ENCODE measurements at places on chromosomes 16 and 17. TPM values are rescaled to one million over a fixed set of nuclear protein-coding genes. Genes with fewer than 3 reads are reported as not detected.

DNA sequence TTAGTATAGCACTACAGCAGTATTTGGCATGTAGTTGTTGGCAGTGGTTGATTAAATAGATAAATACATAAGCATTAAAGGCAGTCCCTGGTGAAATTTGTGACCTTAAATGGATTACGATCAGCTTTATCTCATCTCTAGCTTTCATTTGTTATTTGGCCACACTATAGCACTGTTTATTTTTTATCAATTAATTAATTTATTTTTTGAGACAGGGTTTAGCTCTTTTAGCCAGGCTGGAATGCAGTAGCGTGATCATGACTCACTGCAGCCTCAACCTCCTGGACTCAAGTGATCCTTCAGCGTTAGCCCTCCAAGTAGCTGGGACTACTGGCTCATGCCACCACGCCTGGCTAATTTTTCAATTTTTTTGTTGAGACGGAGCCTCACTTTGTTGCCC lies 18.7 kb upstream of the ARHGAP17 start:
- no peak for DNase-seq

The MYH10 gene
- total RNA-seq: 31.5 TPM

- DNase-seq: no peak
These were observed 30.3 kb downstream of the IRF8 start for GRCh38 chr16:85929259-85929721.

DNA sequence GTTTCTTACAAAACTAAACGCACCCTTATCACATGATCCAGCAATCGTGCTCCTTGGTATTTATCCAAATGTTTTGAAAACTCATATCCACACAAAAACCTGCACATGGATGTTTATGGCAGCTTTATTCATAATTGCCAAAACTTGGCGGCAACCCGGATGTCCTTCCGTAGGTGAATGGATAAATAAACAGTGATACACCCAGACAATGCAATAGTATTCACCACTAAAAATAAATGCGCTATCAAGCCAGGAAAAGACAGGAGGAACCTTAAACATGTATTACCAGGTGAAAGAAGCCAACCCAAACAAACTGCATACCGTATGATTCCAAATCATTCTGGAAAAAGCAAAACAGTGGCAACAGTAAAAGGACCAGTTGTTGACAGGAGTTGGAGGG lies 10.0 kb downstream of the SPATA32 start:
- no peak for DNase-seq

DNA sequence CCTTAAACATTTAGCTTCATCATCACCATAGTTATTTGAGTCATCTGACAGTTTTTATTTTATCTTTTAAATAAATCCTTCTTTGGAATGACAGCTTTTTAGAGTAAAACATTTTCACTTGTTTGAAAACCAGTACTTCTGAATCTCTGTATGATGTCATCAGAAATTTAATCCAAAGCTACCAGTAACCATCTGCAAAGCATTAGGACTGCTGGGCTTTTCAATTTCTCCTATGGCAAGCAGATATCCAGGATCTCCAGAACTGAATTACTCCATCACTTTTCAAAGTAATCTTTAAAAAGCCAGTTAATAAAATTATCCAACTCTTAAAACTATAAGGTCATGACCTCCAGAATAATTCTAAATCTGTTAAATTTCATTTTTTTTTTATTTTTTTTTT lies 51.5 kb downstream of the CHCT1 start:
- DNase-seq: no peak

The CRISPLD2 gene
- 23.5 TPM for total RNA-seq

DNA sequence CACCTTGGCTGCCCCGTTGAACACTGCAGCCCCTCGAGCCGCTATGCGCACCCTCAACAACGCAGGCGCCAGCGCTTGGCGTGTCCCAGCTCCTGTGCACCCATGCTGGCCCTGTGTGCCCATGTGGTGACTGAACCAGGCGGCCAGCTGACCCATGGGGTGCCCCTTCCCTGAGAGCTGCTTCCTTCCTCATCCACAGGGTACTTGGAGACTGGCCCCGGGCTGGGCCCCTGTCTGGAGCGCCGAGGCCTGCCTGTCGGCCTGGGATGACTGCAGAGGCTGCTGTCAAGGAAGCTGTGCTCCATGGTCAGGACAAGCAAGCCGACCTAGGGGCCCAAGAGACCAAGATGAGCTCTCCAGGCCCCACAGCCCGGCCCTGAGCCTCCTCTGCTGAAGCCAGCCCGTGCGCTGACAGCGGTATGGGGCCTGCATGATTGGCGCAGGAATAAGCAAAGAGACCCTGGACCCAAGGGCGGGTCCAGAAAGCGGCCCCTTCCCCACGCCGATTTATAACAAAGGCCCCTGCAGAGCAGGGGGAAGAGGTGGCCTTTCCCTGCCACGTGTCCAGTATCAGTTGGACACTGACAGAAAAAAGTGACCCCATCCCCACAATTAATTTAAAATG lies 21.6 kb upstream of the BAHCC1 start:
- DNase-seq: no peak

GRCh38 chr17:15958484-15958854 lies 13.5 kb downstream of the ADORA2B start:
- no peak for DNase-seq

GRCh38 chr16:30748634-30749445 lies 615 bp downstream of the PHKG2 start:
- DNase-seq: peak; percentile 68

- no peak for DNase-seq
These were observed 162.5 kb upstream of the CNTNAP4 start for GRCh38 chr16:76114681-76115080.

The ADAP2 gene
- 7.6 TPM for total RNA-seq

The KRT23 gene
- total RNA-seq: not detected

DNA sequence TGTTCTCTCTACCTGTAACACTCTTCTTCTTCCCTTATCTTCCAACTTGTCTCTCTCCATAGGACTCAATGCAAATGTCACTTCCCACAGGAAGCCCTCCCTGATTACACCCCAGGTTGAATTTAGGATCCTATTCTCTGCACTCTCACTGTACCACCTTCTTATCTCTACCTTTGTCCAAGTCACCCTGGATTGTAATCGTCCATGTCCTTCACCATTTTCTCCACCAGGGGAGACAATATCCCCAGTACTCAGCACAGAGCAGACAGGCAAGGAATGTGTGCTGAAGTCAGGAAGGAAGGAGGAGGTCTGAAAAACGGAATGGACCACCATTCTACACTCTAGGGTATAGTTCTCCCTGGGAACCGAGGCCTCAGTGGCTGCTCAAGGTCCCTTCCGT lies 14.2 kb downstream of the C16orf82 start:
- DNase-seq: no peak

DNA sequence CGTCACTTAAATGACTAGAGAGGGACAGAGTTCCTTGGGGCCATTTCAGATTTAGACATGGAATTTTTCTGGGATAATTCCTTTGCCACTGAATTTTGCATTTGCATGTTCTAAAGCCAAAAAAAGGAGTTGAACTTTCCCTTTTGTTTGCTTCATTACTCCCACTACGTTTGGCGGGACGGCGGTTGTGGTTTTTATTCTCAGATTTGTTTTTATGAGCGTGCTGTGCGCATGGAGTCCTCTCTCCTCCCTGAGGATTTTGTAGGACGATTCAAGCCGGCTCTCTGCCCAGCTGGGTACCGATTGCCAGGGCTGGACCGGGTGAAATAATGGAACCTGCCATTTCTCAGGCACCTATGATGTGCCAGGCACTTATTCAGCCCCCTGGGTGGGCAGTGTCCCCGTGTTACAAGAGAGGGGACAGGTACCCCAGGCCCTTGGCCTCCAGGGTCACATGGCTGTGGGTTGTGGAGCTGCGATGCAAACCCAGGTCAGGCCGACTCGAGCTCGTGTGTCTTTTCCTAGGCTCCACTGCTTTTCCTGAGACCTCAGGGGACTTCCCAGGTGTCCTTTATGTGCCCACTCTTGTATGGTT lies 18.8 kb downstream of the CMIP start:
- DNase-seq: no peak

- DNase-seq: no peak
These were observed 97.0 kb downstream of the MRTFB start for GRCh38 chr16:14168146-14168545.

The CTF1 gene
- total RNA-seq: 6.5 TPM

The CAVIN1 gene
- 200 TPM for total RNA-seq

DNA sequence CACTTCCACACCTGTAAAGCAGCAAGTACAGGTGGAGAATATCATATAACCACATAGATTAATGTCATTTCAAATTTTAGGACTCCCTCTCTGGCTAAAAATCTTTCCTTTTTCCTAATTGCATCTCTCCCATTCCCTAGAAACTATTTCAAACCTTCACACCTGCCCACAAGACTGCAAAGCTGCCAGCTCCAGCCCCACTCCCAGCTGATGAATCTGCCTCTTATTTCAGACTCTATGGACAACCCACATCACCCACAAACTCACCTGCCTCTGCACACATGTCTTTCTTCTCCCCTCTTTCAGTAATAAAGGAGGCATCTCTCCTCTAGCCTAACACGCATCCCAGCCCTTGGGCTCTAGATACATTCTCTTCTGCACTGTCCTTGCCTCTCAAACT lies 315.1 kb downstream of the GRIN2A start:
- no peak for DNase-seq

The BCL6B gene
- 12.6 TPM for total RNA-seq

DNA sequence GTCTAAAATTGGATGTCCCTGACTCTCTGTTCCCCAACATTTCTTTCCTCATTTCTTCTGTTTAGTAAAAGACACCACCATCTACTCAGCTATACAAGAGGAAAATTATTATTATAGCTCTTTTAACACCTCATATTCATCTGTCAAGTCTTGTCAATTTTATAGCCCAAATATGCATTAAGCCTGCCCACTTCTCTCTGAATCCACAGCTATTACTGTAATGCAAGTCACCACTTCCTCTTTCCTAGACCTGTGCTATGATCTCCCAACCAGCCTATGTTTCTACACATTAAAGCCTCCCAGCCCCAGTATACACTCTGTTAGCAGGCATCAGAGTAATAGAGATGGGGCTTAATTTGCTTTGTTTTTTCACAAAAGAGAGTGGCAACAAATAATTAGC lies 252.9 kb downstream of the GRIN2A start:
- DNase-seq: no peak

DNA sequence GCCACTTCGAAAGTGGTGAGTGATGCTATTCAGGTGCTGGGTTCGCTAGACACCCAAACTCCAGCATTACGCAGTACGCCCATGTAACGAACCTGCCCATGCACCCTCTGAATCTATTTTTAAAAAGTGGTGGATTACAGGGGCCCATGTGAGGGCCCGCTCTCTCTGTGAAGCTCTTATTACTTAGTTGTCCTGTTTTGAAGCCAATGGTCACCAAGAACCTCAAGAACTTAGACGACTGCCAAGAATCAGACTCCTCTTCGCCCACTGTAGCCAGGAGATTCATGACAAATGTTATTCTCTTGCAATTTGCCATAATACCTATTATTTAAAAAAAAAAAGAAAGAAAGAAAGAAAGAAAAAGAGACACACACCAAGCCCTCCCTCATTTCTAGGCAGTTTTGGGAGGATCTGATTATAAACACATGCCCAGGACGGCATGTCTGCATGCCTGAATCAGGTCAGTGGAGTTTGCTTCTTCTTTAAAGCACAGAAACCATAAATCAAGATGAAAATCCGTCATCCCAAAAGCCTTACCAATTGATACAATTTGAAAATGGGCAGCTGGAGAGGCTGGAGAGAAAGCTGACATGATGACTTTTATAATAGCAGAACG lies 108.6 kb downstream of the IRX3 start:
- DNase-seq: no peak

- peak; percentile 68 for DNase-seq
These were observed 55.3 kb downstream of the WDR45B start for GRCh38 chr17:82592767-82593589.

- no peak for DNase-seq
These were observed 9.7 kb downstream of the ENPP7 start for GRCh38 chr17:79740413-79740812.

The KRT33A gene
- total RNA-seq: not detected

DNA sequence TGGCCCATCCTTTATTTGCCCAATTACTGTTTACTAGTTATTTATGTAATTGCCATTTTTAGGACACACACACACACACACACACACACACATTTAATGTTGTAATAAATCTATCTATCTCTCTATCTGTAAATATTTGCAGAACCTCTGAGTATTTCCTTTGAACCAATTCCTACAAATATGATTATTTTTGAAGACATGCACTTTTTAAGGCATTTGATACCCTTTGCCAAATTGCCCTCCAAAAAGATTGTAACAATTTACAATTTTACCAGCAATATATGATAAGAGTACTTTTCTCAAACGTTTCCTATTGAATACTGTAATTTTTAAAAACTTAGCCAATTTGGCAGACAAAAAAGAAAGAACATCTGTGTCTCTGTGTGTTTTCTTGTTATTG lies 143.8 kb upstream of the FOXF1 start:
- no peak for DNase-seq

- no peak for DNase-seq
These were observed 198.5 kb downstream of the CYLD start for GRCh38 chr16:50940275-50940854.
